H9 (cell line): ENCODE measurements at places on chromosomes 5 and 9. TPM values are rescaled to one million over a fixed set of nuclear protein-coding genes. Genes with fewer than 3 reads are reported as not detected.
A peak's percentile ranks its signal among the peaks of the same experiment; 100 is the strongest.

Gene NR6A1
- total RNA-seq = 98.9 and 99.3 TPM in 2 replicates

Gene PCDHGA4
- 2.3 and 2.6 TPM in 2 replicates for total RNA-seq

- no peak for DNase-seq
Measured at GRCh38 chr5:8340739-8341344, 471.9 kb downstream of the MTRR start.

GRCh38 chr5:73654171-73654811 is 28.3 kb downstream of the ARHGEF28 start:
- no peak for DNase-seq

- no peak for DNase-seq
Measured at GRCh38 chr9:78297672-78297961, 692 bp downstream of the PSAT1 start.

Gene C5orf52
- not detected in 2 replicates for total RNA-seq

Gene FBXL7
- 13.7 and 14.6 TPM in 2 replicates for total RNA-seq

GRCh38 chr9:14532456-14533115 is 160.6 kb downstream of the ZDHHC21 start:
- no peak for DNase-seq

- no peak for DNase-seq
Measured at GRCh38 chr9:88663771-88664419, 128.9 kb downstream of the NXNL2 start.

Gene SEC24A
- 30.4 and 31.4 TPM in 2 replicates for total RNA-seq

GRCh38 chr9:135968083-135968476 is 6.9 kb upstream of the UBAC1 start:
- no peak for DNase-seq

DNA sequence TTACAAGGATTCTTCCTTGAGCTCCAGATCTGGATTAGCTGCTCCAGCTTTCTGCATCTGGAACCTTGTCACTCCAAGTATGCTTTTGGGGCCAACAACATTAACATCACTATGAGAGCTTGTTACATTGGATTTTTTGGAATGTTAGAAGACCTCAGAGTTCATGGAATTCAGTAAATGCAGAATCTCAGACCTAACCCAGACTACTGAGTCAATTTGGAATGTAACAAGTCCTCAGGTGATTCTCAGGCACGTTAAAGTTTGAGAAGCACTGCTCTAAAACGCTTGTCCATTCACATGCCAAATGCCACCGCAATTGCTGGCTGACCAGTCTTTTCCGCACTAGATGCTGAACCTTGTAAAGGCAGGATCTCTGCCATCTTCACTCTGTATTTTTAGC is 251.4 kb upstream of the TRIM32 start:
- no peak for DNase-seq

Gene CMYA5
- total RNA-seq = 1.1 and 1.8 TPM in 2 replicates

DNA sequence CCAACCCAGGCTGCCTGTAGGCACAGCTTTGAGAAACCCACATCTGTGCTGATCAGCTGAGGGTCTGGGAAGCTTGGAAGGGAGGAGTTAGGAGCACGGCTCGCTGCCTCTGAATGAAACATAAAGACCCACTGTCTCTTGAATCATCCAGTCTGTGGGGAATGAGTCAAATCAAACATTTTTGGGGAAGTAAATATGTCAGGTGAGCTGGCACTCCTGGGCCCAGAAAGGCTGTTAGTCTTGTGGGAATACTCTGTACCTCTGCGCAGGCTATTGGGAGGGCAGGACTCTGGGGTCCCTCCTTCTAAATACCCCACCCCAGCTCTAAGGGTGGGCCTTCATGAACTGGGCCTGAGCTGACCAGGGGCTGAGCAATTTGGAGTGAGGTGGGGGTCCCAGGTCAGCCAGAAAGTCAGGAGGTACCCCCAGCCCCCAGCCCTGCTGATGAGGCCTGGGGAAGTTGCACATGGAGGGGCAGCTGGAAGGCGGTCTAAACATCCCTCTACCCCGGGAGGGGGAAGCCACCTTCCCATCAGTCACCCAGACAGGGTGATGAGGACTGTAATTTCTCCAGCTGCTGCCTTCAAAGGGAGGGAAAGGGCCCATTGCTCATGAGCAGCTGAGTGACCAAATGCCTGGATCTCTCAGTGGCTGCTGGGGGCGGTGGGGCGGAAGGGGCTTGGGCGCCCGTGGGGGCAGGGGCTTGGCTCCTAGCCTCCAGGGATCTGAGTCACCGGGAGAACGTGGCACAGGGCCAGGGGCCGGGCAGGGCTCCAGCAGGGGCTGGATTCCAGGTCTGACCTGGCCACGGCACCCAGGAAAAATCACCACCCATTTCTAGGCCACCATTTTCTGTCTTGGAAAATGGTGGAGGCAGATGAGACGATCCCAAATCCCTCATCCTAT is 10.8 kb downstream of the FIBCD1 start:
- no peak for DNase-seq

GRCh38 chr9:28082671-28083070 is 509.4 kb upstream of the C9orf72 start:
- DNase-seq = no peak

- peak; percentile 91 for DNase-seq
Measured at GRCh38 chr5:115841382-115842088, at the start of the genes AP3S1 and ATG12. Gene AP3S1 (plus strand): TSS chr5:115841935. CDS start chr5:115842038, 103 bp downstream. Gene ATG12 (minus strand): TSS chr5:115841565. CDS start chr5:115841552, 13 bp downstream.

DNA sequence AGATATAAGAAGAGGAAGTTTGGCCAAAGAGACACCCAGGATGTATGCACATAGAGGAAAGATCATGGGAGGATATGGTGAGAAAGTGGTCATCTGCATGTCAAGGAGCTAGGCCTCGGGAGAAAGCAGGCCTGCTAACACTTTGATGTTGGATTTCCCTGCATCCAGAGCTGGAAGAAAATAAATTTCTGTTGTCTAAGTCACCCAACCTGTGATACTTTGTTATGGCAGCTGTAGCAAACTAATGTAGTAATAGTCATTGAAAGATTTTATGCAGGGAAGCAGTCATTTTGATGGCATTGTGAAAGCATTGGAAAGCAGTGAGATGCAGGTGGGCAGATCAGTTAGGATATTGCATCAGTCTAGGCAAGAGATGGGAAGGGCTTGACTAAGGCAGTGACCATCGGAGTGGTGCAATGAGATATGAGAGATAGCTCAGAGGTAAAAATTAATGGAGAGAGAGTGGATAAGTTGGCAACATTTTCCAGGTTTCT is 24.5 kb upstream of the FOCAD start:
- DNase-seq = no peak

Gene BAAT
- total RNA-seq = 0.09 and 0.15 TPM in 2 replicates

- no peak for DNase-seq
Measured at GRCh38 chr5:154098465-154098864, 59.7 kb downstream of the MFAP3 start.

Gene ADAMTS6
- total RNA-seq = 0.29 and 0.33 TPM in 2 replicates

DNA sequence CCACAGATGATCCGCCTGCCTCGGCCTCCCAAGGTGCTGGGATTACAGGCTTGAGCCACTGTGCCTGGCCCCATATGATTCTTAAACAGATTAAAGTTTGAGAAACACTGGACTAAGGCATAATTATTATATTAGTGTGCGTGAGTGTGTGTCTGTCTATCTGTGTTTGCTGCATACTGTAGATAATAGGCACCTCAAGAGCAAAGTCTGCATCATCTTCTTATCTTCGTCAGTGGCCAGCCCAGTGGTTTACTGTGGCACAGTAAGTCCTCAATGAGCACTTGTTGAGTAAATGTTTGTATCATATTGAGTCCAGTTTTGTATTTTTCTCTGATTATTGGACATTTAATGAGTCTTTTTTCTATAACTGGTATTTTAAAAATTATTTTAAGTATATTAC is 81.7 kb downstream of the ITGA1 start:
- DNase-seq = no peak

Gene ADRA1B
- total RNA-seq = not detected in 2 replicates

- no peak for DNase-seq
Measured at GRCh38 chr9:127349483-127350113, 47.4 kb upstream of the SLC2A8 start.

Gene GDA
- 3.6 and 3.8 TPM in 2 replicates for total RNA-seq

- peak; percentile 78 for DNase-seq
Measured at GRCh38 chr5:170633235-170634081, 129.6 kb downstream of the KCNIP1 start.

DNA sequence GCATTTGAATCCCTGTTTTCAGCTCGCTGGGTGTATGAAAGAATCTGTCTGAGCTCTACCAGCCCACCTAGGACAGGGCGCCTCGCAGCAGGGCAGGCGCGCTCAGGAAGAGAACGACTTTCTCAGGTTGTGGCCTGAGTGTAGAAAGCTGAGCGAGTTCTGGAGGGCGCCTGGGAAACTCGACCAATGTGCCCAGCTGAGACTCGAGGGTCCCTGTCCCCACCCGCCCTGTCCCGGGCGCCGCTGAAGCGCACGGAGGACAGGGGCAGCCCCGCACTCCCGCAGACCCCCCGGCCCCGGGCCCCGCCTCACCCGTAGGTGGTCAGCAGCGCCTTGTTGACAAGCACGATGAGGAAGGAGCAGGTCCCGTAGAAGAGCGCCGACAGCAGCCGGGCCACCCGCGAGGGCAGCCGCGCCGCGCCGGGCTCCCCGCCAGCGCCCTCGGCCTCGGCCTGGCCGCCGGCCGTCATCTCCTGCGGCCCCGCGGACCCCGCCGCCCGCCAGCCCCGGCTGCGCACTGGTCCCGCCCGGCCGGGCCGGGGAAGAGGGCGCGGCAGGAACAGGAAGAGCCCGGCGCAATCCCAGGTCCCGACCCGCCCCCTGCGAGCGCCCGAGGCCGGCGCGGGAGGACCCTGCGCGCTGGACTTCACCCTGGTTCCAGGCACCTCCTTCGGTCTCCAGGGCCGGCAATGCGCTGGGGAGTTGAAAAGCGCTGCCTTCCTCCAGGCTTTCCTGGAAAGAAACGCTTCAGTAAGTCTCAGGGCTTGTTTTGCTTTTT is at the start of gene SLC35D2:
TSS of gene SLC35D2 (minus strand) at position 547 of the 778 bp plus-strand sequence. CDS start at position 470, 77 bp downstream.
- peak; percentile 74 for DNase-seq

GRCh38 chr5:98588215-98588614 is 185.2 kb upstream of the RGMB start:
- DNase-seq = no peak

DNA sequence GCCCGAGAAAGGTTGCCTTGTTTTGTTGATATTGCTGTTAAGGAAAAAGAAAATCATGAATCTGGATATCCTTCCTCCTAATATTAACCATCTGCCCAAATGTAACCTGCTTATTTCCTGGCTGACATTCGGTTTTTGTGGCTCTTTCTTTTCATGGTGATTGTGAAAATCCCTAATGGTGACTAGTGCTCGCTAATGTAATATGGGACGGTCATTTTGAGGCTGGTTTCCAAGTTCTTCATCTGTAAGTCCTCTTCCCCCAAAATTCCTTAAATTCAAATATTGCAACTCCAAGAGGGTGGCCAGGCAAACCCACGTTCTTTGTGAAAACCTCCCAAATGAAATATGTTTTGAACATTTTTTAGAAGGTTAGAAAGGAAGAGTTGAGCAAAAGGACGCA is 63.1 kb upstream of the MAMDC2 start:
- no peak for DNase-seq

Gene TEX10
- total RNA-seq = 70.8 and 71.6 TPM in 2 replicates

Gene ACSL6
- total RNA-seq = 1.3 and 1.6 TPM in 2 replicates

DNA sequence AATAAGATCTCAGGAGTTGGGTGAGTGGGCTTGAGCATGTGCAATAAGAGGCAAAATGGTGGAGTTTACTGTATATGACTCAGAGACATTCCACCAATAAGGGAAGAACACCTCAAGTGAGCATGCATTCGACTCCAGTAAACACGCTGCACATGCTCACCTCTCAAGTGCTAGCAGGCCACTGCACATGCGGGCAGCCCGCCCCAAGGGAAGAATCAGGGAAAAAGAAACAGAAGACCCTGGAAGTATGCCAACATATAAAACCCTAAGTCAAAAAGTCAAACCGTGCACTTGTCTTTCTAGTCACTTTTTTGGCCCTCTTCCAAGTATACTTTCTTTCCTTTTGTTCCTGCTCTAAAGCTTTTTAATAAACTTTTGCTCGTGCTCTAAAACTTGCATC is 245.3 kb upstream of the RASA1 start:
- DNase-seq = no peak

DNA sequence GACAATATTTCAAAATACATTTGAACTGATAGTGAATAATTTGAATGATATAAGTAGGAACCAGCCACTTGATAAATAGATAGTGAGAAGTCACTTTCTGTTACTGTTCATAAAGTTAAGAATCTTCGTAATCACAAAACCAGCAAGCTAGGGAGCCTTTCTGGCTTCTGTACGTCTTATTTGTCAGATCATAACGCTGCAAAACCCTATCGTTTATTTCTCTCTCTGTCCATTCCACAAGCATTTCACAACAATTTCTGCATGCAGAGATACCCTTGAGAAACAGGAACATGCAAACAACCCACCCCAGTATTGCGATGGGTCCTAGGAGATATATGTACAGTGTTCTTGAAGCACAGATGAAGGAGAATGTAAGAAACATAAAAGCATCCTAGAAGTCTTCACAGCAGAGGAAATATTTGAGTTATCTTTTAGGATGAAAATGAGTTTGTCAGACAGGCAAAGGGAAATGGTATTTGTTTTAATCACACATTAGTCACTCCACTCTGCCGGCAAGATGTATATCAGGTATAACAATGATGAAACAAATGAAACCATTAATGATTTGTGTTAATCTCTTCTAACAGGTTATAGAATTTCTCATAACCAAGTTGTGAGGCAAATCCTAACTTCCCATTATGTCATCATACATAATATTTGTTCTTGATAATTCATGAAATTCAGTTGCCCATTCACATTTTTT is 668.7 kb upstream of the FTMT start:
- DNase-seq = no peak

DNA sequence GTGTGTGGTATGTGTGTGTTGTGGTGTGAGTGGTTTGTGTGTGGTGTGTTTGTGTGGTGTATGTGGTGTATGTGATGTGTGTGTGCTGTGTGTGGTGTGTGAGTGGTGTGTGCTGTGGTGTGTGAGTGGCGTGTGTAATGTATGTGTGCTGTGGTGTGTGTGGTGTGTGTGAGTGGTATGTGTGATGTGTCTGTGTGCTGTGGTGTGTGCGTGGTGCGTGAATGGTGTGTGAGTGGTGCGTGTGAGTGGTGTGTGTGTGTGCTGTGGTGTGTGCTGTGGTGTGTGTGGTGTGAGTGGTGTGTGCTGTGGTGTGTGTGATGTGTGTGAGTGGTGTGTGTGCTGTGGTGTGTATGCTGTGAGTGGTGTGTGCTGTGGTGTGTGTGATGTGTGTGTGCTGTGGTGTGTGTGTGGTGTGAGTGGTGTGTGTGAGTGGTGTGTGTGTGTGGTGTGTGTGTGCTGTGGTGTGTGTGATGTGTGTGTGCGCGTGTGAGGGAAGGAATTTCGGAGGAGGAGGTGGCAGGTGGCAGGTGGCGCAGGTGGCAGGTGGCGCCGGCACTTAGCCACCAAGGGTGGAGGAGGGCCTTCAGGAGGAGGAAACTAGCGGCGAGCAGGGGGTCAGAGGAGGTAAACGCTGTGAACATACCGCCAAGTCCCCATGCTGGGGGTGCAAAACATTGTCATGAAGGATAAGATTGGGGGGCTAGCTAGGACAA is 191.8 kb downstream of the MELK start:
- no peak for DNase-seq

DNA sequence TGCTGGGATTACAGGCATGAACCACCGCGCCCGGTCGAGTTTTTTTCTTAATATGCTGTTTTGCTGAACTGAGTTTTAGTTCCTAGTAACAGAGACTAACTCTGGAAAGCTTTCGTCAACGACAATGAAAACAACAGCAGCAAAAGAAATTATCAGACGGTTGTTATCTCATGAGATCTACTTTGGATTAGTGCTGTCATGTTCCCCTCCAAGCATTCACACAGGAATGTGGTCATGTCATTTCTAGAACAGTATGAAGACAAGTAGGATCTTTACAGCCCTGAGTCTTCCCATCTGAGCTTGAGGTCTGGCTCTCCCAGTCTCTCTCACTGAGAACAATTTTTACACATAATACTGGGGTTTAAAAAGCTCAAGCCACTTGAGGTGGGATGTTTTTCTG is 4.0 kb upstream of the ANKRD33B start:
- DNase-seq = no peak
